Esophagus mucosa (tissue), 1 donor: ENCODE measurements at places on chromosomes 5 and 9. TPM values are rescaled to one million over a fixed set of nuclear protein-coding genes. Genes with fewer than 3 reads are reported as not detected.

GARIN3 gene
- not detected for total RNA-seq

SPAG8 gene
- 0.20 TPM for total RNA-seq

CTSV gene
- 5.7 TPM for total RNA-seq

DNA sequence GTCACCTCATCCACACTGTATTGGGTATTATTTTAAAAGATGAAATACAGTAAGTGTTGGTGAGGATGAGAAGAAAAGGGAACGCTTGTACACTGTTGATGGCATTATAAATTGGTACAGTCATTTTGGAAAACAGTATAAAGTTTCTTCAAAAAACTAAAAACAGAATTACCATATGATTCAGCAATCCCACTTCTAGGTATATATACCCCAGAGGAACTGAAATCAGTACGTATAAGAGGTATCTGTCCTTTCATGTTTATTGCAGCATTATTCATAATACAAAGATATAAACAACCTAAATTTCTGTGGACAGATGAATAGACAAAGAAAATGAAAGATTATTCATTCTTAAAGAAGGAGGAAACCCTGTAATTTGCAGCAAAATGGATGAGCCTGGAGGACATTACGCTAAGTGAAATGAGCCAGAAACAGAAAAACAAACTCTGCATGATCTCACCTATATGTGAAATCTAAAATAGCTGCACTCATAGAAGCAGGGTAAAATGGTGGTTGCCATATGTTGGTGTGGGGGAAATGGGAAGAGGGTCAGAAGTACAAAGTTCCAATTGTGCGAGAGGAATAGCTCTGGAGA is 191.6 kb downstream of the TRIM36 start:
- no peak for ATAC-seq

- no peak for ATAC-seq
These were observed 203.0 kb downstream of the HSPA4 start for GRCh38 chr5:133254803-133255202.

GRCh38 chr5:105587963-105588662 is 2025.5 kb upstream of the NUDT12 start:
- no peak for ATAC-seq

DNA sequence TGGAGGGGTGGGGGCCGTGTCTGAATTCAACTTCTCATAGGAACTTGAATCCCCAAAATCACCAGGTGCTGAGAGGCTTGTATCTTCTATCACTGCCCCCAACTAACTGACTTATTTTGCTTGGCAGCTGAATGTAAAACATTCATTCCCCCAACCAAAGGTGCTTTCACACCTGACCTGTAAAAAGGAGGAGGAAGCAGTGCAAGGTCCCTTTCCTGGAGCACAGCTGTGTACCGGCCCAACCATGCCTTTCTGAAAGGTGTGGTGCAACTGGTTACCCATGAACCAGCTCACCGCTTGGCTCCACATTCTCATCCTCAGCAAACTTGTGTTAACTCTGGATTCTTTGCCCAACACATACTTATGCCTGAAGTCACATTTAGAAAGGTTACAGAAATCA is 34.7 kb downstream of the TMEM167A start:
- no peak for ATAC-seq

DNA sequence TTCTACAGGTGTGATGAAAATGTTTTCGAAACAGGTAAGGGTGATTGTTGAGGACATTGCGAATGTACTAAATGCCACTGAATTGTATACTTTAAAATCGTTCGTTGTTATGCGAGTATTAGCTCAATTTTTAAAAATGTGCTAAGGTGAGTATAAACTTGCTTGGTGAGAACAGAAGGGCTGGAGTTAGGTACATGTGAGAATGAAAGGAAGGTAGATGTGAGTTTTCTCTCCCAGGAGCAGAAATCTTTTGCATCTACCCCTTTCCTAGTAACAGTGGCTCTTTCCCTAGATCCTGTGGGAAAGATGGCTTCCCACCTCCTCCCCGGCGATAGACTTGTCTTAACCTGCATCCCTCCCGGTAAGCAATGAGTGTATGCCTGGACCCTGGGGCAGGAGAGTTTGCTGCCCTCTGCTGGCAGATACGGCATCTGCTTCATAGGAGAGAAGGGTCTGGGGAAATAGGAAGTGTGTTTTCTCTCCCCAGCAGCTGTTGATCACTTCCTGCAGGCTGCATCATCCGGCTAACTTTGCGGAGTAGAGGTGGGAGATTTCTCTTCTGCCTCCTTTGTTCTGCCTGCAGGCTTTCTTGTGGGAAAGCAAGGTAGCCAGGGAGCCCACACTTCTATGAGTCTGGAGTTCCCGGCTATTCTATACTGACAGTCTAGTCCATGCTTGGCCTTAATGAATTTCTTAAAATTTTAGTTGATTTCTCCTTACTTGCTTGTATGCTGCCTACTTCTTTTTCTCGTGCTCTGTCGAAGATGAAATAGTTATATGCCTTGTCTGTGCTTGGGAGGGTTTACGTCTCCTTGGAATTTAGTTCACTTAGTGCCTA is 373.3 kb upstream of the SEMA6A start:
- peak; percentile 89 for ATAC-seq

- ATAC-seq: no peak
These were observed 56.8 kb upstream of the OLFM1 start for GRCh38 chr9:135030566-135031226.

GRCh38 chr9:86953181-86953580 is 5.9 kb upstream of the GAS1 start:
- ATAC-seq: no peak

- no peak for ATAC-seq
These were observed 11.9 kb downstream of the OTULINL start for GRCh38 chr5:14593326-14594021.

- no peak for ATAC-seq
These were observed 41.6 kb upstream of the SLC36A2 start for GRCh38 chr5:151388960-151389359.

GRCh38 chr9:132898051-132898450 is 19.4 kb downstream of the SPACA9 start:
- ATAC-seq: no peak

- ATAC-seq: peak; percentile 65
These were observed 320.1 kb downstream of the ADGRV1 start for GRCh38 chr5:90878549-90879196.

- peak; percentile 67 for ATAC-seq
These were observed 416.5 kb upstream of the TLE4 start for GRCh38 chr9:79155308-79155707.

- no peak for ATAC-seq
These were observed 112.3 kb upstream of the NR3C1 start for GRCh38 chr5:143515829-143516228.

DNA sequence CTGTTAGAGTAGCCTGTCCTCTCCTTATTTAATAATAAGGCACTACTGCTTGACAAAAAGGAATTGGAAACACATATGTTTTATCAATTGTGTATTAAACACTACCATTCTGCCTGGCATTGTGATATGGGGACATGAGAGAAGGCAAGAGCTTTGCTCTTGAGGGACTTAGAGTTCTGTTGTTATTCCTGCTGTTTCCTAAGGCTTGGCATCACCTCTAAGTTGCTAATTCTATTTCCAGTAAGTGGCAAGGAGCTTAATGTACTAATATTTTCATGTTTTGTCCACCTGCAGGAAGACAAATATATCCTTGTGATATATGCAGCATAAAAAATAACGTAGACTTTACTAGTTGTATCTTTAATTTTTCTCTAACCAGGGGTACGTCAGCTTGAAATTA is 12.6 kb downstream of the HMGCR start:
- no peak for ATAC-seq

GRCh38 chr5:124234022-124234769 is 512.2 kb downstream of the ZNF608 start:
- ATAC-seq: no peak

- ATAC-seq: no peak
These were observed 393.1 kb downstream of the TMEM232 start for GRCh38 chr5:110333384-110333783.

DNA sequence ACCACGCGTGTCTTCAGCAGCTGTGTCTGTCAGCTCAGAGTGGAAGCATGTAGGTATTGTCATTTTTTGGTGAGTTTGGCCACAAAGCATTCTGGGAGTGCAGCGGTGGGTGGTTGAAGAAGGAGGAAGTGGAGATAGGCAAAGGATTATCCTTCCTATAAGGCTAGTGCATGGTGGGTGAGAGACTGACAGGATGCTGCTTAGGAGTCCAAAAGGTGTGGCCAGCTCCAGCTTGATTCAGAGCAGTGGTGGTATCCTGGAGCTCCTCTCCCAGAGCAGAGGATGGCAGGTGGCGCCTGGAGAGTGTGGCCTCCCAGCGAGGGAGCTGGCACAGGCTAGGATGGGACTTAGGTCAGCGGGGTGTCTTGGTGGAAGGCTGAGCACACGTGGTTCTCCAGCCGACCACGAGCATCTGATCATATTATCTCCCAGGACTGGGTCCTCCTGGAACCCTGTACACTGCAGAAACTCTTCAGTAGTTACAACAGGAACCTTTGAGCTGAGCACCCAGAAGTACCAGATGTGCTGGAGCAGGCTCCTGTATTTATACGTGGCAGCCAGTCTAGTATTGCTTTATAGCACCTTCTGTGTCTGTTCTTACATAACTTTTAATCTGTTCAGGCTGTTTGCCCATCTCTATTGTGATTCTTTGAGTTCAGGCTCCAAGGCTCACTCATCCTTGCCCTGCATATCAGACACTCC is 29.6 kb downstream of the MAML1 start:
- peak; percentile 55 for ATAC-seq

- no peak for ATAC-seq
These were observed 1.4 kb upstream of the CTNNAL1 start for GRCh38 chr9:109014608-109015280.

GRCh38 chr9:6590334-6590733 is 55.2 kb downstream of the GLDC start:
- no peak for ATAC-seq
